ENCODE measurements at places on chromosomes 6 and 20.
A peak's percentile ranks its signal among the peaks of the same experiment; 100 is the strongest.

- DNase-seq, result no peak
These were observed 54.3 kb downstream of the FAM229B start for GRCh38 chr6:112141707-112142106.

DNA sequence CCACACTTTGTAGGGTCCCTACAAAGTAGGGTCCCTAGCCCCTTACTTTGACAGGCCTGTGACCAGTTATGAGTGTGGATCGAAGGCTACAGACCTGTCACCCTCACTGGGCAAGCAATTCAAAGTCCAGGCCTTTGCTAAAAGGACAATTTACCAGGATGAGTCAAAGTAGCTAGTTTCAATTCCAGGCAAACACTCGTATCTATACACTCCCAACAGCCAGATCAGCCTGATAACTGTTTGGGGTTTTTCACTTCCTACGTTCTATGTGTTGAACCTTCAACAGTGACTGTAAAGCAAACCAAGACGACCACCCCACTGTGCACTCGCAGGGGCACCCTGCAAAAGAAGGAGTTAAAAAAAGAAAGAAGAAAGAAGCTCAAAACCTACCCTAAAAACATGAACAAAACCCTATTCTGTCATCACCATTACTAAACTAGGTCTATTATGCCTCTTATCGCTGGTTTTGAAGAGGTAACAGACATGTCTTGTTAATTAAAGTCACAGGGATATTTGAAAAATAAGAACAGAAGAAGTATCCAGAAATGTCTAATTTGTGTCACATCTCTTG is 3.2 kb downstream of the GFOD1 start:
- DNase-seq, result no peak

GRCh38 chr6:41039060-41039998 is at the start of gene UNC5CL:
Gene UNC5CL, minus strand, starts transcription at chr6:41039221. Its CDS starts 4,147 bp downstream, at chr6:41035074.
- peak; percentile 78 for DNase-seq

GRCh38 chr6:16973545-16974386 is 128.1 kb upstream of the STMND1 start:
- no peak for DNase-seq

DNA sequence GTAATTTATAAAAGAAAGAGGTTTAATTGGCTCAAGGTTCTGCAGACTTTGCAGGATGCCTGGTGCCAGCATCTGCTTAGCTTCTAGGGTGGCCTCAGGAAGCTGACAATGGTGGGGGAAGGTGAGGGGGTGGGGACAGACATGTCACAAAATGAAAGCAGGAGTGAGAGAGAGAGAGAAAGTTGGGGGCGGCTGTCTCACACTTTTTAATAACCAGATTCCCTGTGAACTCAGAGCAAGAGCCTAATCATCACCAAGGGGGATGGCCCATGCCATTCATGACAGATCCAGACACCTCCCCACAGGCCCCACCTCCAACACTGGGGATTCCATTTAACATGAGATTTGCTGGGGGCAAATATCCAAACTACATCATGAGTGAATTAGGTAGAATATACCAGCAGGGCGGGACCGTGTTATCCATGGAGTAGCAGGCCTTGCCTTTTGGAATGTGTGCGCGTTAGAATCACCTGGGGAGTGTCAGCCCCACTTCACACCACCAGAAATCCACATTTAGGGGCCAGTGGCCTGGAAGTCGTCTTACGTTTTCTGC is 258.8 kb downstream of the CDH4 start:
- DNase-seq, result no peak

GRCh38 chr6:110075406-110075805 is 97.3 kb downstream of the GPR6 start:
- no peak for DNase-seq

- no peak for DNase-seq
These were observed 146.5 kb upstream of the FERMT1 start for GRCh38 chr20:6269168-6269873.

- peak; percentile 69 for DNase-seq
These were observed 582.4 kb downstream of the PHF3 start for GRCh38 chr6:64217721-64218620.

DNA sequence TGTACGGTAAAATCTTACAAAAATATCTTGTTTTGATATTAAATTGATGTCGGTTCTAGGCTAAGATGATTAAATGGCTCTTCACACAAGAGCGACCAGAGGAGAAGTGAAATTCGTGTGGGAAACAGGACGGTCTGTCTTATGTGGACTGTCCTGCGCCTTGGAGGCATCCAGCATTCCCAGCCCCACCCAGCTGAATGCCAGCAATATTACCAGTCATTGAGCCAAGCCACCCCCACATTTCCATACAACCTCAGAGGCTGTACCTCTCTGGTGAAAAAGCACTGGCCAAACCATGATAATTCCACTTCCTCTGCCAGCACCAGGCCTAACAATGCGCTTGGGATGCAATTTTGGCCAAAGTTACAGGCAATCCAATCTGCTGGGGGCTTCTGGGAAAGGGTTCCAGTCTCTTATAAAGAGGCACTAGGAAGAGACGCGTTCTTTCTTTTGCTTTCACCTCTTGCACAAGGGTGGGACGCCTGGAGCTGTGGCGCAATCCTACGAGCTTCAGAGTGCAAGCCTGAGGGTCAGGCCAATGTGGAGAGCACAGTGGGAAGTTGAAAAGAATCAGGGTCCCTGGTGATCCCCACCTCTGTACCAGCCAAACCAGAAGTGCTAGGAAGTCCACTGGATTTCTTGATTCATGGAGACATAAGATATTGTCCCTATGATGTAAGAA is 213.1 kb downstream of the PREX1 start:
- peak; percentile 58 for DNase-seq

GRCh38 chr20:46122516-46123481 is 4.7 kb downstream of the CD40 start:
- DNase-seq, result no peak

- DNase-seq, result no peak
These were observed 8.9 kb downstream of the ITPR3 start for GRCh38 chr6:33630014-33630413.

DNA sequence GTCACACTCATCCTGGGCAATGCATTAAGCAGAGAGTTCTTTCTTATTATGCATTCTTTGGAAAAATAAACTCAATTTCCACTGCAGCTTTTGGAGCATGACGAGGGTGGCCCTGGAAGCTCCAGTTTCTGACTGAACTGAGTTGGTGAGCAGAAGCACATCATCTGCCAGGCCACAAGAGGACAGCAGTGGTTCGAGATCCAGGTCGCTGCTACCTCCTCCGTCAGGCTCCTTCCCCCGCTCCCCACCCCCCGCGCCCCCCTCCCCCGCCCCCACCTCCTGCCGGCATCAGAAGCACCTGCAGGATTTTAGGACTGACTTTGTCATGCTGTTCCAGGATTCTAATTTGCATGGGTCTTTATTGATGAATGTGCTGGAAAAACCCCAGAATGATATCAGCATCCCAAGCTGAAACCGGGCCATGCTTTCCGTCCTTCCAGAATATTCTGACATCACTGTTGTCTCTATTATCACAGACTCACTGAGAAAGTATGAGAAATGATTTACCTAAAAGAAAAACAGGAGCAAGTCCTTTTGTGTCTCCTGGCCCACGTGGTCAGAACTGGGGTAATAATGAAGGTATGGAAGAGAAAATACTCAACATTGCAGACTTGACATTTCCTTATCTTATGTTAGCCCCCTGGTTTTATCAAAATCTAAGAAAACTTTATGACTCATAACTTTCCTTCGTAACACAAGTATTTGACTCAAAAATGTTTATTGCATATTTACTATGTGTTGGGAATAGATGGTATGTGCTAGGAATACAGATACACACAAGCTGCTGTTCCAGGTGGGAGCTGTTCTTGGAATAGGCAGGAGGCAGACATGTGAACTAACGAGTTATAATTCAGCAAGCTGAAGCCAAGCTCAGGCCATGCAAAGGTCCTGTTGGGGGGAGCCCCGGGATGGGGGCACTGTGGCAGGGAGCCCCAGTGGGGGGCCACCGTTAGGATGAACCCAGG is 220.2 kb upstream of the EXOC2 start:
- peak; percentile 70 for DNase-seq

GRCh38 chr6:138087593-138088325 is 19.5 kb downstream of the PERP start:
- DNase-seq, result peak; percentile 88

GRCh38 chr20:24303393-24304170 is 165.8 kb upstream of the SYNDIG1 start:
- no peak for DNase-seq

GRCh38 chr6:169960003-169960344 is 208.6 kb downstream of the ERMARD start:
- DNase-seq, result no peak

- DNase-seq, result peak; percentile 90
These were observed 3.4 kb downstream of the MED20 start for GRCh38 chr6:41917528-41917927.

DNA sequence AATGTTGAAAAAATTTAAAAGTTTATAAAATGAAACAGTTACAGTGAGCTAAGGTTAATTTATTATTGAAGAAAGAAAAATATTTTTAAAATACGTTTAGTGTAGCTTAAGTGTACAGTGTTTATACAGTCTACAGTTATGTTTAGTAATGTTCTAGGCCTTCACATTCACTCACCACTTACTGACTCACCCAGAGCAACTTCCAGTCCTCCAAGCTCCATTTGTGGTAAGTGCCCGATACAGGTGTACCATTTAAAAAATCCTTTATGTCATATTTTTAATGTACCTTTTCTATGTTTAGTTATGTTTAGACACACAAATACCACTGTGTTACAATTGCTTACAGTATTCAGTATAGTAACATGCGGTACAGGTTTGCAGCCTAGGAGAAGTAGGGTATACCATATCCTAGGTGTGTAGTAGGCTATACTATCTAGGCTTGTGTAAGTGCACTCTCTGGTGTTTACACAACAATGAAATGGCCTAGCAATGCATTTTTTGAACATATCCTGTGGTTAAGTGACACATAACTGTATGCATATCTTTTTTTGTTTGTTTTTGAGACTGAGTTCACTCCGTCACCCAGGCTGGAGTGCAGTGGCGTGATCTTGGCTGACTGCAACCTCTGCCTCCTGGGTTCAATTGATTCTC is 26.3 kb downstream of the FLRT3 start:
- DNase-seq, result no peak

- DNase-seq, result no peak
These were observed 122.3 kb downstream of the CEBPB start for GRCh38 chr20:50312682-50313521.

GRCh38 chr6:140314682-140315081 is 940.2 kb upstream of the CITED2 start:
- no peak for DNase-seq

GRCh38 chr6:30323806-30324205 is 2.9 kb upstream of the TRIM39 start:
- no peak for DNase-seq

DNA sequence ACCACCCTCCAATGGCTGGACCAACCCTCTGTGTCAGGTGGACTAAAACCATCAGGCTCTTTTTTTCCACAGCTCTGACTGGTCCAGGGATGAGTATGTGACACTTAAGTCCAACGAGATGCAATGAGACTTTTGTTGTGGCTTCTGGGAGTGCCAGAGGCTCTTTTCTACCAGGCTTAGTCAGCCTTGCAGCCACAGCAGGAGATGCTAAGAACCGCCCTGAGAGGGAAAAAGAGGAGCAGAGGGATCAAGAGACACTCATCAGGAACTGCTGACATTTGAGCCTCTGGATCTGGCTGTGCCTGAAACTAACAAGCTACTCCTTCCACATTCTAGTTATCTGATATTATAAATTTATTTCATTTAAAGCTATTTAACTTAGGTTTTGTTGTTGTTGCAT is 270.9 kb upstream of the SULF2 start:
- no peak for DNase-seq

DNA sequence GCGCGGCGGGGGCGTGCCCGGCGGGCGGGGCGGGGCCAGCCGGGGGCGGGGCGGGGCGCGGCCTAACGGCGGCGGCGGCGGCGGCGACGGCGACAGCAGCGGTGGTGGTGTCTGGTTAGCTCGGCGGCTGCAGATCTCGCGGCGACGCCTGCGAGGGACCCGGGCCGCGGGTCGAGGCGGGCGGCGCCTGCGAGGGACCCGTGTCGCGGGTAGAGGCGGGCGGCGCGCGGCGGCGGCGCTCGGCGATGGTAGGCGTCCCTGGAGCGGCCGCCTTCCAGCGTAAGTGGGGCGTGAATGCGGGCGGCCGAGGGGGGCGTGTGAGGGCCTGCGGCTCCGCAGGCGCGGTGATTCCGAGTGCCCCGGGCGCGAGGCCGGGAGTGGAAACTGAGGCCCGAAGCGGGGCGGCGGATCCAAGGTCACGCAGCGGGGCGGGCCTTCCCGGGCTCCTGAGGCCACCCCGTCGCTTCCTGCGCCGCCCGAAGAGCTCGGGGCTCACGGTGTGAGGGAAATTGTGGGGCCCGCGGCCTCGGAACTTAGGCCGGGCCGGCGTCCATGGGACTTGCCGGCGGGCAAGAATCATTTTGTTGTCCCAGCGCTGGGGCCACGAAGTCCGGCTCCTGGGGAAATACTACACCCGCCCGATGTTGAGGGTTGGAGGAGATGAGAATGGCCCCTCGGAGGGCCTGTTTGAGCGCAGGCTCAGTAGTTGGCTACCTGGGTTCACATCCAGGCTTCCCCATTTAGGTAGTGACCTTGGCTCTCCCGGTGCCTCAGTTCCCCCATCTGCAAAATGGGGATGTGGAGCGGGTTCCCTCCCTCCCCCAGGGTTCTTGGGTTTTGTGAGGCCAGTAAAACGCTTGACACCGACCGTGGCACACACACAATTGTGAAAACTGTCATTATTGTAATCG is at the start of gene CBFA2T2:
TSS of gene CBFA2T2 (plus strand) at position 74 of the 911 bp plus-strand sequence. CDS start at position 246, 172 bp downstream.
- peak; percentile 79 for DNase-seq

GRCh38 chr6:159996087-159996622 is 27.3 kb downstream of the IGF2R start:
- no peak for DNase-seq

DNA sequence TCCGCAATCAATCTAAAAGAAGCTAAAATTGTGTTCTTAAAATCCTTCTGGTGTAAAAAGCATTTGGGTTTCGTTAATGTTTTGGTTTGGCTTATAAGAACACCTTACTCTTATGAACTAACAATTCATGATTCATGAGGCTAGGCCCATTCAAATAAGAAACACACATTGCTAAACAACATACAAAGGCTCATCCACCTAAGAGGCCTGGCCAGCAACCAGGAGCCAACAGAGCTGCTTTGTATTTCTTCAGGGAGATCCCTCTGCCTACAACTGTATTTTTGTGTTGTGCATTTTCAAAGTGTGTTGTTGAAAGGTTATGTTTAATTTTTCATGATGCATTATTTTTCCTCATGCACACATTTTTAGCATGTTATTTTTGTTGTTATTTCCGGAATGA is 98.6 kb downstream of the PTPRK start:
- DNase-seq, result no peak

- DNase-seq, result no peak
These were observed 589.1 kb downstream of the EYS start for GRCh38 chr6:65117817-65118409.

- no peak for DNase-seq
These were observed 293.1 kb downstream of the CDH4 start for GRCh38 chr20:61544910-61545889.

- DNase-seq, result no peak
These were observed 94.8 kb downstream of the PTCHD4 start for GRCh38 chr6:48016020-48016755.

GRCh38 chr20:56631990-56632327 is 2.9 kb downstream of the TFAP2C start:
- DNase-seq, result no peak

- no peak for DNase-seq
These were observed 45.8 kb downstream of the QKI start for GRCh38 chr6:163460307-163460782.

Data from Caki2 (cell line).